Activated gamma-delta T cell treated with Interleukin-2 at 50 U/mL for 16 hours (primary cell): ENCODE measurements at places on chromosomes 12 and 14.

GRCh38 chr14:55398679-55399078 is 13.0 kb downstream of the ATG14 start:
- no peak for DNase-seq

DNA sequence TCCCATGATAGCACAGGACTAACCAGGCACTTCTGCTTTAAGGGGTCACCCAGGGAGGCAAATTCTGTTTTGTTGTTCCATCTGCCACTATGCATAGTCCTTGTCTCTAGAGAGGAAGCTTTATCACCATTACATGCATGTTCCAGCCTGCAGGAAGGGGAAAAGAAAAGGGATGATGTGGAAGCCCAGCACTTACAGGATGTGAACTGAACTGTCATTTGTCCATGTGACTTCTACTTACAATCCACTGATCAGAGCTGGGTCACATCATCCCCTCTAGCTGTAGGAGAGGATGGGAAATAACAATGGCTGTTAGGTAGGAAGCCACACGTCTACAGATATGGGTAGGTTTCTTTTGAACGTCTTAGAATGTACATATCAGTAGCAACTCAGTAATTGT is 203.1 kb downstream of the PTPRO start:
- no peak for DNase-seq

GRCh38 chr12:103571286-103571685 is 15.8 kb upstream of the STAB2 start:
- no peak for DNase-seq

DNA sequence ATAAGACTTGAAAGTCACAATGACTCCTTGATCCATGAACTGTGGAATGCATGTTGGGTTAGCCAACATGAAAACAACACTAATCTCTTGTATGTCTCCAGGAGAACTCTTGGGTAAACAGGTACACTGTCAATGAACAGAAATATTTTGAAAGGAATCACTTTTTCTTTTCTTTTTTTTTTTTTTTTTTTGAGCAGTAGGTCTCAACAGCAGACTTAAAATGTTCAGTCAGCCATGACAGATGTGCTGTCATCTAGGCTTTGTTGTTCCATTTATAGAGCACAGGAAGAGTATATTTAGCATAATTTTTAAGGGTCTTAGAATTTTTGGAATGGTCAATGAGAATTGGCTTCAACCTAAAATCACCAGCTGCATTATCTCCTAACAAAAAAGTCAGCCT is 2.3 kb upstream of the PLEKHA5 start:
- no peak for DNase-seq

- no peak for DNase-seq
Observed at GRCh38 chr12:101021911-101022388, 188.1 kb downstream of the SLC5A8 start.

GRCh38 chr14:66641861-66642635 is 134.1 kb downstream of the GPHN start:
- DNase-seq = no peak

GRCh38 chr14:91009501-91010152 is 50.8 kb downstream of the RPS6KA5 start:
- DNase-seq = no peak

GRCh38 chr14:32085845-32086383 is 8.8 kb downstream of the ARHGAP5 start:
- no peak for DNase-seq

DNA sequence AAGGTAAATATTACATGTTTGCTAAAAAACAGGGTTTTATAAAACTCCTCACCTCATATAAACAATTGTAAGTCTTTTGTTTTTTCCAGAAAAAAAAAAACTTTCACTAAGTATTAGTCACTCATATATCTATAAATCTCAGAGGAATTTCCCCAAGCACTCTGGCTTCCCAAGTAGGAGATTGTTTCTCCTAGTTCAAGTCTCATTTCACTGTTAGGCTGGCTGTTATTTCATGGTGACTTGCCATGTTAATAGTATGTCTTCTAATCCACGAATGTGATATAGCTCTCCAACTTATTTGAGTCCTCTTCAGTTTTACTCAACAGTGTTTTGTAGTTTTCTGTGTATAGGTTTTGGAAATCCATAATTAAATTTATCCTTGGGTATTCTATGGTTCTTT is 61.6 kb downstream of the CAPZA3 start:
- no peak for DNase-seq

DNA sequence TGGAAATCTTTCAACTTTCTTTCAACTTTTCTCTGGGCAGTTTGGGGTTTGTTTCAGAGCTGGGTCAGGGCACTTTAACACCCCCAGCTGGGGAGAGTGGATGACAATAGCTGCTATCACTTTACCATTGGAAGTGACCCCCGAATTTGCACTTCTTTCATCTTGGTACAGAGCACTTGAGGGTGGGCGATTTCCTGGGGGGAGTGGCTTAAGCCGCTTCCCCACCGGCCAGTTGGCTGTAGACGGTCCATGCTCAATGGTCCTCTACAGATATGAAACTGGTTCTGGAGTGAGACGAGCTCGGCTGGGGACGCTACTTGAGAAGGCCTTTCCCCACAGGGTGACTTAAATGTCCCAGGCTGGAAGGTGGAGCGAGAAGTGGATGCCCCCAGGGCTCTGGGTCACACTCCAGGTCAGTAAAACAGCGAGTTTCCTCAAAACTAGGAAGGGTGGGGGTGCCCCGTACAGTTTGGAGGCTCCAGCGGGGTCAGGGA is at the start of gene VRTN:
VRTN (plus strand) TSS at position 231 of the 494 bp plus-strand sequence. CDS start 8,313 bp downstream, outside the sequence.
- no peak for DNase-seq

- DNase-seq = no peak
Observed at GRCh38 chr14:91280129-91280528, 35.6 kb upstream of the GPR68 start.

DNA sequence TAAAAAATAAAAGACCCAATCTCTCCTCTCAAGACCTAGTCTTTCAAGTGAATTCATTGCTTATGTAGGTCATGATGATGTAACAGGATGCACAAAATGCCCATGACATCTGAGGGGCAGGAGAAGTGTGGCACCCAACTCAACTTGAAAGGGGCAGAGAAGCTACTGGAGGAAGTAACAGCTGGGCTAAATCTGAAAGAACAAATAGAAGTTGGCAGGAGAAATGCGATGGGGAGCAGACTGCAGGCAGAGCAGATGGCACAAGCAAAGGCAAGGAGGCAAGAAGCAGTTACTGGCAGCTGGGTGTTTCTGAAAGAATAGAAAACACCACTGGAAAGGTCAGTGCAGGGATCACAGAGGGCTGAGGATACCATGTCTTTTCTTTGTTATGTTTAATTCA is 14.6 kb downstream of the SLC38A4 start:
- DNase-seq = no peak

- no peak for DNase-seq
Observed at GRCh38 chr12:44260581-44260980, 424.7 kb downstream of the TMEM117 start.

DNA sequence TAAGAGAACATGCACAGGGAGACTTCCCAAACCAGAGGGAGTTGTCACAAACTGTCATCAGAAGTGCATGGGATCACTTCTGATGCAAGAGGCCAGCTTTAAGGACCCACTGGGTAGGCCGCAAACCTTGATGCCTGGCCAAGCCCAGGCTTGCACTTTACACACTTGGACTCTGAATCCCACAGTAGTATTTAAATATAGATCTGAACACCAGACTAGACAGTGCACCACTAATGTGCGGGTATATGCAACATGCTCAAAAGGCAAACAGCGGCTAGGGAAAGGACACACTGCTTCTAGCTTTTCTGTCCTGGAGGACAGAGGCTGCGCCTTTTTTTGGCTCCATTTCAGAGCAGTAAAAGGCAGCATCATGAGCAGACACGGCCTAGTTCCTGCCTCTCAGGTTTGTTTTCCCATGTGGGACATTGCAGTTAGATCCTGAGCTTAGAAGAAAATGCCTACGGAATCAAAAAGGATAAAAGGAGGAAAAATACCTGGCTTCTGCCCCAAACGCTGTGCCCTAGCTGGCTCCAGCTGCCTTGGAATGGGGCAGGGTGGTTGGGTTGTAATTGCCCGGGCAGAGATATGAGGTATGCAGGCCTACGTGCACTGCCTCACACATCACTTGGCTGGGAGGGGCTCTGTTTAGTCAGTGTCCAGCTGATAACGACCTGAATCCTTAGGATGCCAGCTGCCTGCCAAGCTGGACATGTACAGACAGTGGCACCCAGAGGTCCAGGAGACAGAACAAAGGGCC is 84.5 kb upstream of the EGLN3 start:
- no peak for DNase-seq

DNA sequence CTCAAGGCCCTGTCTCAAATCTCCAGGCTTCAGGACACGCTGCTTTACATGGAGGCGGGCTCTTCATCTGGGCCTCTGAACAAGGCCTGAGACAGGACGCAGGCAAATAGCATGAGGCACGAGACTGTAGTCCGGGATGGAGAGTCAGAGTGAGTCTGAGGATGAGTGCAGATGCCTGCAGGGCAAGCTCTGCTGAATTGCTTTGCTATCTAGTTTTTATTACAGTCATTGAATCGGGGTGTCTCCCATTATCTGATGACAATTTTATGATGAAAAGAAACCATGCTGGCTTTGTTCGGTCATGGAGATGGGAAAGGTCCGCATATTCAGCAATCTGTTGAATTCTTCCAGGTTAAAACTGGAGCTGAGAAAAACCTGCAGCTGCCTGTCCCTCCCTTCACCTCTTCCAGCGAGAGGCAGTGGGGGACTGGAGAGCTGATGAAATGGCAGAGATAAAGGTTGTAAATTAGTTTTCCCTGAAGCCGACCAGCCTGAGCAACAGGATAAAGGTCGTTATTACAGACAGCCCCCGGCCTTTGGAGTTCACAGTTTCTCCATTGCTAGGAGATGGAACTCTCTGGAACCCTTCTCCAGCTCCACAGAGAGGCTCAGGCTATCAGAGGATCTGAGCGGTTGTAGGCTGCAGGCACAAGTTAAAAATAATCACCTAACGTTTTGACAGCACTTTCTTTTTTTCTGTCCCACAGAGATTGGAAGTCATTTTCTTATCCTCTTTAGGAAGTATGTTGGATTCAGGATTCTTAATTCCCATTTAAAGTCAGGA is 1.3 kb upstream of the ADGRD1 start:
- no peak for DNase-seq

DNA sequence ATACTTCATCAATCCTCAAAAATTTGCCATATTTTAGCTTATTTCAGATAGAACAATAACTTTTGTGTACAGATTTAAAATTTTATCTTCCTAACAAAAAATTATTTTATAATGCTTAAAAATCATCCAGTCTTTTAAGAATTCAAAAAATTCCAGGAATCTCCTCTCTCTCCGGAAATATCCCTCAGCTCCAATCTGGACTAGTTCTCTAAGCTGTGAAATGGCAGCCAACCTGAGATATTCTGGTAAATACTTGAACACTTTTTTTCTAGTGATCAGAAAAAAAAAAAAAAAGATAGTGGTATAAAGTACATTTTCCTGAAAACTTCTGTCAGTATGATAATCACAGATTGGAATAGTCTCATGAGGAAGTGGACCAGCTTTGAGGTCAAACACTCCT is 57.6 kb downstream of the SSPN start:
- DNase-seq = no peak

GRCh38 chr12:70603044-70603443 is 34.2 kb downstream of the PTPRB start:
- DNase-seq = no peak

GRCh38 chr14:55929136-55929535 is 189.1 kb upstream of the PELI2 start:
- no peak for DNase-seq

GRCh38 chr12:54033106-54033979 is 493 bp downstream of the HOXC5 start:
- no peak for DNase-seq

- DNase-seq = no peak
Observed at GRCh38 chr14:31232081-31232480, 24.5 kb upstream of the HECTD1 start.

DNA sequence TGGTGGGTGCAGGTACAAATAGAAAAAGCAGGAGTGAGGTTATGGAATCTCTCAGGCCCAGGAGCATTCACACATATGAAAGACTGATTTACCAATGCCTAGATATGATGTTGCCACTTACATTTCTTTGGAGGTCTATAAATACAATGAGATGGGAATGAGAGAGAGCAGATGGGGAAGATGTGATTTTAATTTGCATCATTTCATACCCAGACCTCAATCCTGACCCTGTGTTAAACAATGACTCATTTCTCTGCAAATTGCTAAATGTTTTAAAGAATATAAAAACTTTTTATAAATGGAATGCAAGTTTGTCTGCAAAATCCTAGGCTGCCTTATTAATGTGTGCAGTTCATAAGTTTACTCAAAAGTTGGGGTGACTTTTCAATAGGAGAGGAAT is 38.6 kb upstream of the GNG2 start:
- no peak for DNase-seq

DNA sequence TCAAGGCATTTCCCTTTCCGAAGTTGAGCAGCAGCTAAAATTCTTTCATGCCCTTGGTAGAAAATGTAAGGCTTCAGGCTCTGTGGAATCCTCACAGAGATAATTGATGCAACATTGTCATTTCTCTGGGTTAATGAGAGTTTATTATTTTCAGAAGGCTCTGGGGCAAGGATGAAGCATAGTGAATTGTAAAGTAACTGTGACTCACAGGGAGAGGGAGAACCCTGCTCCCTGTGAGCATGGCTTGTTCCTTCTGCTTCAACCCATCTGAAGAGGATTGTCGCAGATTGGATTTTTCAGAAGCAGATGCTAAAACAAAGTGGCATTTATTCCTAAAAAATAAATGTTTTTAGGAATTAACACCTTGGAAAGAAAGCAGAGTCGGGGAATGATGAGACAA is 41.2 kb downstream of the APOBEC1 start:
- DNase-seq = no peak

GRCh38 chr14:90871605-90872233 is 55.5 kb upstream of the TTC7B start:
- DNase-seq = no peak

GRCh38 chr14:104800771-104801519 is at the start of gene ZBTB42:
Gene ZBTB42 (plus strand): TSS chr14:104801101. CDS start chr14:104801198, 97 bp downstream.
- DNase-seq = peak; percentile 64

DNA sequence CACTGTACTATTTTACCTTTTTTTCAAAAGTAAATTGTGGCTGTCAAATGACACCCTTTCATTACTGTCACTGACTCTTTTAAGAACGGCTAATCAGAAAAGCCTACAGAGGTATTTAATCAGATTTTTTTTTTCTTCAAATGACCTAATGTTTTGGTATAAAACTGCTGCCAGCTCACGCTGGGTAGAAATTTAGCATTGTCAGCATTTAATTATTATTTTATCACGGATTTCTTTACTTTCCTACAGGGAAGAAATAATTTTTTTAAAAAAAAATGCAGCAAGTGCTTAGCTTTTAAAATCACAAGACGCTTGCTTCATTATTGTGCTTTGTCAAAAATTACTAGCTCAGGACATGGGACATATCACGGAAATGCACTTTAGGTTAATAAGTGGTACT is 149.1 kb upstream of the FOXN3 start:
- no peak for DNase-seq

DNA sequence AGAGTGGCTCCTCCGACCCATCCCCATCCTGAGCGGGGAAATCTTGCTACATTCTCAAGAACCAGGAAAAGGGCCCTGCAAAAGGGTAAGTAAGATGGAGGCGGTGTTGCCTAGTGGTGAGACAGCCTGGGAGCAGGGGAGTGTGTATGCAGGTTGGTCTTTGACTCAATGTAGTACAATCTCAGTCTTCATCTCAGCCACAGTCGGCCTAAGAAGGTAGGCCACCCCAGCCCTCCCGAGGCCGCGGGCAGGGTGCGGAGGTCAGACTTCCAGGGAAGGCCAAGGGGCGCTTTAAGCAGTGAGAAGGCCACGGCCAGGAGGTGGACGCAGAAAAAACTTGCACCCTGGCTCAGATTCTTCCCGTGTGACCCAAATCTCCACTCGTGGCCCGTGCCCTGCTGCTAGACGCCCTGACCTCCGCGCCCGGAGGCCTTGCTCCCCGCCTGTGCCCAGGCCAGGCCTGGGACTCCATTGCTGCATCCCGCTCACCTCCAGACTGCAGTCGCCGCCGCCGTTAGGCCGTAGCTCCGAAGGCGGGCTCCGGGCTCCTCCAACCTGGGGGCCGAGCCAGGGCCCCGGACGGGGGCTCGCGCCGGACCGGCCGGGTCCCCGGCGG is 435 bp downstream of the FOXM1 start:
- DNase-seq = peak; percentile 5
